ENCODE measurements at places on chromosomes 11 and 22. TPM values are rescaled to one million over a fixed set of nuclear protein-coding genes. Genes with fewer than 3 reads are reported as not detected.

DNA sequence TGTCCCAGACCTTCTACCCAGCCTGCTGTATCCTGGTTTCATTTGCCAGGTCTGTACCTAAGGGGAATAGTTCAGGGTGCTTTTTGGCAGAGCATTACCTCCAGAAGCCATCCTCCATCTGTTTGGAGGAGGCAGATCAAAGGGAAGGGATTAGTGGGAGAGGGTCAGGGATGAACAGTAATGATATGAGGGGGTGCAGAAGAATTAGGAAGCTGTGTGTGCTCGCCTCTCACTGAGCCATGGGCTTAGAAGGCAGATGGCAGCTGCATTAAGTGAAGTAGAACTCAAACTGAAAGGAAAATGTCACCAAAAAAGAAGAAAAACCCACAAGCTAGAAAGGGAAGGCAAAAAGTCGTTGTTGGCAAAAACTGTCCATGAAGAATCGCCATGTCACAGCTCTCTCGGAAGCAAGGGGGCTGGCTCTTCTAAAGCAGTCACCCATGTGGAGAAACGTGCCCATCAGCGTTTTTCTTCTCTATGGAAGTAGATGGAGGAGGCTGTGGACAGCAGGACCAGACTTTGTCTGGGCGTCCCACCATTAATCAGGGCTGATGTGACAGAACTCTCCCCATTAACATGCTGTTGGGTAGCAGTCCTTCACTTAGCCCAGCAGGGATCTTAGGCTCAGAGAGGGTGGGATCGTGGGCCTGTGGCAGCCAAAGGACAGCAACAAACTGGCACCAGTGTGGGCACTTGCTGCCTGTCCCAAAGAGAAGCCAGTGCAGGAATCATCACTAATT lies 46.8 kb downstream of the CEP164 start:
- no peak for DNase-seq

- no peak for DNase-seq
Observed at GRCh38 chr11:17952487-17952886, 60.4 kb downstream of the SERGEF start.

APOL5 gene
- not detected for total RNA-seq

MRGPRF gene
- total RNA-seq, result 5.5 TPM

- no peak for DNase-seq
Observed at GRCh38 chr22:29512031-29512430, 32.0 kb downstream of the NEFH start.

GRCh38 chr11:4713241-4713640 lies 8.7 kb downstream of the MMP26 start:
- DNase-seq, result no peak

- DNase-seq, result no peak
Observed at GRCh38 chr22:30572840-30573593, 1.4 kb downstream of the GAL3ST1 start.

DNA sequence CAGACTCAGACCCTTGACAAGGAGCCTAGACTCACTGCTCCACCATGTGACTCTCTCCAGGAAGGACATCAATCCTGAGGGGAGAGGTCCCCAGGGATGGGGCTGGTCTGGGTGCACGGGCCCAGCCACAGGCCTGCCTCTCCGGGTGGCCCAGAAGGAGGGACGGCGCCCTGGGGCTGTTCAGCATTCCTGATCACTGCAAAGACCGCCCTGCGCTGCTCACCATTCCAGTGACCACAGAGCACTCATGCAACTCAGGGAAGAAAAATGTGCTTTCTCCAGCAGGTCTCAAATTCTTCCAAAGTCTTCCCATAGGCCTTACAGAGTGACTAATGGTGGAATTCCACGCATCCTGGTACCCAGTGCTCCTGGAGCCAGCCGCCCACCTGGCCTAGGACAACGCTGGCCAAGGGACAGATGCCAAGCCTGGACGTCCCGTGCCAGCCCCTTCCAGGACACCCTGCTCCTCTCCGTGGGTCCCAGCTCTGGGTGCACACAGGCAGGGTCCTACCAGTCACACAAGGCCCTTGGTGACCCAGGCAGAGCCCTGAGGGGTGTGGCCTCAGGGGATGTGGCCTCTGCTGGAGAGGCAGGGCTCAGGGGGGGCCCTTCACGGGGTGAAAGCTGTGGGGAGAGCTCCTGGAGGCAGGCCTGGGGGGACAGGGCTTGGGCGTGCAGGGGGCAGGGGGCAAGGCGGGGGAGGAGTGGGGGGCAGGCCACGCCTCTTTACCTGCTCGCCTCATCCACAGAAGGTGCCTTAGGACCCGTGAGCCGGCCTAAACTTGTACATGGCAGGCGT lies 178.8 kb downstream of the IGLL1 start:
- DNase-seq, result no peak

Measured in left ventricle myocardium superior (tissue), 1 donor.